ENCODE measurements at places on chromosomes 2 and 18.

- DNase-seq: no peak
Observed at GRCh38 chr2:161245261-161245553, 63.0 kb upstream of the PSMD14 start.

DNA sequence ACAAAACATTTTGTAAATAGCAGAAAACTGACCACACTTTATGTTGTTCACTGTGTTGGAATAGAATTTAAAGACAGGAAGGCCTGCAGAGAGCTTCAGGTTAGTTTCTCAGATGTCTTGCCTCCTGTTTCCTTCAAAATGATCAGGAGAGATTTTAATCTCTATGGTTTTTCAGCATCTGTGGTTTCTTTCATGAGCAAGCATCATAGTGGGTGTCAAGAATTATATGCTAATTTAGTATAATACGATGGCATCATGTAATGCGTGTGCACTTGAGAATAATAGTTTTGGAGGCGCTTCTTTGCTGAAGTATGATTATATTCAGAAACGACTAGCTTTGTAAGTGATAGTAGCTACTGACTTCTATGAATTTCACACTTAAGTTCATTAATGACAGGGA lies 149.9 kb downstream of the PLCL1 start:
- no peak for DNase-seq

GRCh38 chr2:165450156-165450555 lies 19.3 kb upstream of the CSRNP3 start:
- no peak for DNase-seq

DNA sequence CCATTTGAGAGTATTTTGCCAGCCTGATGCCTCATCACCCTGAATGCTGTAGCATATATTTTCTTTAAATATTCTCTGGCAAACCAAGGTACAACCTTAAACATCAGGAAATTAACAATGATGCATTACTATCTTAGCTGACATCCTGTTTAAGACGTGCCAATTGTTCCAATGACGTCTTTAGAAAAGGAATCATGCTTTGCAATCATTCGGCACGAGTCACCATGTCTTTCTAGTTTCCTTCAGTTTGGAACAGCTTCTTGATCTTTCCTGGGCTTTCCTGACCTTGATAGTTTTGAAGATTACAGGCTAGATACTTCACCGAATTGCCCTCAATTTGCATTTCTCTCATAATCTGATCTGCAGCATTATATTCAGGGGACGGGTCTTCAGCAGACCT lies 88.2 kb upstream of the GLI2 start:
- DNase-seq: no peak
